NCI-H1436 (cell line): ENCODE measurements at places on chromosomes 7 and 10.

DNA sequence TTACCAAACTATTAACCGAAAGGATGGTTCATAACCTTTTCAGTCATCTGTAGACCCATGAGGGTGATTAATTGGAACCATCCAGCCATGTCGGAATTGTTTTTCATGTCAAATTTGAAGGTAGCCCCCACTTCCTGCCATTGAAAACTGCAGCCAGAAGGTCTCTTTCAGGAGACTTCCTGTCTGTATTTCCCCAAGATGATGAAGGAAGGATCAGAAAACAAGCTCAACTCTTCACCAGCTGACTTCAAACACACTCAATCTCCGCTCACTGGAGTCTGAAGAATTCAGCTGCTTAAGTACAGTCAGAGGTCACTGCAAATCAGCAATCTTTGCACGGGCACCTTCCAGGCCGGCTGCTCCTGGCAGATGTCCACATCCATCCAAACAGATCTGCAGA, 291.7 kb upstream of the NPVF start:
- DNase-seq: no peak

GRCh38 chr7:155222061-155222460, 75.6 kb upstream of the INSIG1 start:
- DNase-seq: no peak

DNA sequence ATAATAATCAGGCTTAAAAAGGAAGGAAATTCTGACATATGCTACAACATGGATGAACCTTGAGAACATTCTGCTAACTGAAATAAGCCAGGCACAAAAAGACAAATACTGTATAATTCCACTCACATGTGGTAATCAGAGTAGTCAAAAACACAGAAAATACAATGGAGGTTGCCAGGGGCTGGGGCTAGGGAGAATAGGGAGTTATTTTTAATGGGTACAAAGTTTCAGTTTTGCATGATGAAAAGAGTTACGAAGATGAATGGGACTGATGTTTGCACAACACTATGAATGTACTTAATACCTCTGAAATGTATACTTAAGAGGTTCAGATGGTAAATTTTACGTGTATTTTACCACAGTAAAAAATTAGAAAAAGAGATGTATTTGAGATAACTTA, 145.6 kb downstream of the DOCK4 start:
- DNase-seq: no peak

GRCh38 chr10:98825741-98826140, 379.0 kb upstream of the HPS1 start:
- DNase-seq: no peak

DNA sequence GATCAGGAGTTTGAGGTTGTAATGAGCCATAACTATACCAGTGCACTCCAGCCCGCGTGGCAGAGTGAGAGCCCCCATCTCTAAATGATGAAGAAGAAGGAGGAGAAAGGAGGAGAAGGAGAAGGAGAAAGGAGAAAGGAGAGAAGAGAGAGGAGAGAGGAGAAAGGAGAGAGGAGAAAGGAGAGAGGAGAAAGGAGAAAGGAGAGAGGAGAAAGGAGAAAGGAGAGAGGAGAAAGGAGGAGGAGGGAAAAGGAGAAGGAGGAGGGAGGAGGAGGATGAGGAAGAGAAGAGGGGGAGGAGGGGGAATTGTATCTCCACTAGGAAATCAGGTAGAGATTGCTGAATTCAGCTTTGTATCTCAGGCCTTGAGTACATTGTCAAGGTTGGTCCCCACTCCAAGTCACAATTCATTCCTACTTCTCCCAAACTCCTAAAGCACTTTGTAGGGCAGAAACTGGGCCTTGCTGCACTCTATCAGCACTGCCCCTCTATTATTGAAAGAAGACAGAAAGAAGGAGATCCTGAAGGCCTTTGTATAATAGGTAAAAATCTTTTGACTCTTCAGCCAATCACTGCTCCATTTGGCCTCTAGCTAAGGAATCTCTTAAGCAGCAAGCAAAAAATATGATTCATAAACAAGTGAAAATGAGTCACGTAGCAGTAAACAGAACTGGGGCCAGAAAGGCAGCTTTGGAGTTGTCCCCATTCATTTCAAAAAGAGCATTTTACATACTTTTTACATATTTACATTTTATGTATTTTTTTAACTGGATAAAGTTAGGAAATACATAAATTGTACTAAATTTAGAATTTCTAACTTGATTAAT, 178.0 kb downstream of the IMMP2L start:
- no peak for DNase-seq

DNA sequence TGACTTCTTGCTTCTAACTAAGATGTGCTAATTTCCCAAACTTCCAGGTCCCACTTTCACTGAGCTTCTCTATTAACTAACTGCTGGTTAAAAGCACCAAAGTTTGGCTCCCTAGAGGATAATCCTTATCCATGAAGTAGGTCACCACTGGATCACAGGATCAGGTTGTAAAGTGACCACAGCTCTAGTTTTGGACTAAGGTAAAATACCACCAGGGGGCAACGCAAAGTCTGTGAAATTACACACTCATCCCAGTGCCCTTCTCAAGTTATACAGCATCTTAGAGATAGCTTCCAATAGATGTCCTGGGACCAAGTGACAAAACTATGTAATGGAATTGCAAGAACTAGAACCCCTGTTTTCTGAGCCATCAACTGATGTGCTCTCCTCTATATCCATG, 116.4 kb upstream of the ASAH2 start:
- DNase-seq: no peak

GRCh38 chr7:106793015-106793975, 71.8 kb upstream of the PIK3CG start:
- peak; percentile 14 for DNase-seq

DNA sequence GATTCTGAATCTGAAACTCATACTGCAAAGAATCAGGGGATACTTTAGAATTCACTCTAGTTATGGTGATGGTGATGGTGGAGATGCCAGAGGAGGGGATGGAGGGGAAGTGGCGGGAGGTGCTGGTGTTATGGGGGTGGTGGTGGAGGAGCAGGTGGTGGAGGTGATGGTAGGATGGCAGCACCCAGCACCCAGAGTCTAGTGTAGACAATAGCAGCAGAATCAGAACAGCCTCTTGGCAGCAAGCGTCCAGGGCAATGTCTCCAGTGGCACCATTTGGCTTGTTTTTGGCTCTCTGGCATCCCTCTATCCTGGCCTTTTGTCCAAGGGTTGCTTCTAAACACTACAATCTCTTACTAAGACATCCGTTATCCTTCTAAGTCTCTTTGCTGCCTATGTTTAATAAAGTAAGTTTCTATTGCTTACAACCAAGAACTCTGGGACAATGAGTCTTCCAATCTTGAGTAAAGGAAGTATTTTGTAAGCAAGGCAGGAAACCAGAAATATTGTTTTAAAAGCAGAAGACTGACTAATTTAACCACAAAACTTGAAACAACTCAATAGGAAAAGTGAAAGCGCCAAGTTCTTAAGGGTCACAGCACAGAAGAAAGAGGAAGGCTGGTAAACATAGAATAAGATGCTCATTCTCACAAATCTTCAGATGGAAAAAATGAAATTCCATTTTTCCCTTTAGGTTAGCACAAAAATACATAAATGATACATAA, 42.4 kb upstream of the GDF10 start:
- DNase-seq: no peak
